ENCODE measurements at places on chromosomes 7 and 10. TPM values are rescaled to one million over a fixed set of nuclear protein-coding genes. Genes with fewer than 3 reads are reported as not detected.

The TDRD1 gene
- 0.05 TPM for total RNA-seq

The PHKG1 gene
- 2.9 TPM for total RNA-seq

The ZNF467 gene
- total RNA-seq, result not detected

The BAIAP2L1 gene
- 1.7 TPM for total RNA-seq

The CDK5 gene
- total RNA-seq, result 10.4 TPM

The PAOX gene
- total RNA-seq, result 4.2 TPM

The NYAP1 gene
- total RNA-seq, result 0.38 TPM

The ABCC2 gene
- 0.87 TPM for total RNA-seq
